ENCODE measurements at places on chromosomes 5 and 9. TPM values are rescaled to one million over a fixed set of nuclear protein-coding genes. Genes with fewer than 3 reads are reported as not detected.

GRCh38 chr5:171405615-171406014, 13.8 kb upstream of the FGF18 start:
- no peak for DNase-seq

DNA sequence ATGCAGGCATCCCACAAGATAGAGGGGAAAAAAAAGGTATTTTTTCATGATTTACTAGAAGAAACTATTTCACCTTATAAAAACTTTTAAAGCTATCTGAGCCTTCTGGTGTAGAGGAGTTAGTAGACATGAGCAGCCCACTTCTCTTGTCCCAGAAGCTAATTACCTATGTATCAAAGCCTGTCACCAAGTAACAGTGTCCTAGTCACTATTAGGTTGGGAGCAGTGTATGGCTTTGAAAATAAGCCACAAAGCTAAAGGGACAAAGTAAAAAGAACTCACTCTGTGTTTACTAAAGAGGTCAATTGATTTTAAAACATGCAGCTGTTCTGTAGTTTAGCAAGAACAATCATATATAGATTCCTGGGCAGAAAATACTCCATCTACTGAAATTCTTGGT, 1286.1 kb downstream of the PTPRD start:
- DNase-seq = no peak

GRCh38 chr9:109806506-109807115, 26.6 kb downstream of the PALM2AKAP2 start:
- no peak for DNase-seq

The ACOT12 gene
- not detected for total RNA-seq

GRCh38 chr5:10987925-10988504, 227.0 kb upstream of the DAP start:
- DNase-seq = peak; percentile 93

- DNase-seq = no peak
Measured at GRCh38 chr5:133829786-133830185, 138.6 kb downstream of the C5orf15 start.

The ZNF367 gene
- total RNA-seq = 8.6 TPM

- DNase-seq = no peak
Measured at GRCh38 chr9:130824643-130825350, 10.3 kb upstream of the ABL1 start.

The SIGMAR1 gene
- total RNA-seq = 65.6 TPM

The LCN12 gene
- total RNA-seq = 3.8 TPM

DNA sequence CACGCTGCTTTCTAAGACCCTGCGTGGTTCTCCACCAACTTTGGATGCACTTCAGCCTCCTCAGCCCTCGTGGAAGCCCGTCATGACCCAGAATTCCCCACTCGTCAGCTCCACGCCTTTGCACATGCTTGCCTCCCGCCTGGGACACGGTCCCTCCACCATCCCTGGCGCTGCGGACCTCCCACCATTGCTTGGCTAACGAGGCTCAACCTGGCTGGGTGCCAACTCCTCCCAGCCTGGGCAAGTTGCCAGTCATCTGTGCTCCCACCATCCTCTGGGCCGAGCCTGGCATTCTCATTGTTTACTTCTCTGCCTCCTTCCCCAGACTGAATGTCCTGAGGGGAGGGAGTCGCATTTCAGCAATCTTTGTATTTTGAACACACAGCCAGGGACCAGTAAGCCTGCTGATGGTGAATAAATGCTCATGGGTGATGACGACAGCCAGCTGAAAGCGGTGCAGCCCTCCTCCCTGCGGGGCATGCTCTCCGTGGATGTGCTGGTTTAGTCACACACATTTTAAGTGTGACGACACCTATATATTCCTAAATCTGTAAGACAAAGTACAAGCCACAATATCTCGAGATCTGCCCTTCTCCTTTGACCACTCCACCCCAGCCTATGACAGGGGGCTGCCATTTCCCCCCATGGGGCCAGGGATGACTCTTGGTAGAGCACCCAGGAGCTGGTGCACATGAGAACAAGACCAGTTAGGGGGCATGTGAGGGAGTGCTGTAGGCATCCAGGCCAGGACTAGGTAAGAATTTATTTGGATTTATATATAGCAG, 37.6 kb downstream of the ANKRD33B start:
- peak; percentile 90 for DNase-seq

- DNase-seq = no peak
Measured at GRCh38 chr5:180988592-180988991, at the start of gene BTNL3. TSS of gene BTNL3 (plus strand) at chr5:180988846. CDS start at chr5:180989029, 183 bp downstream.

GRCh38 chr9:8389531-8389930, 590.0 kb upstream of the DMAC1 start:
- no peak for DNase-seq

The PANK3 gene
- total RNA-seq = 101 TPM

The FBP1 gene
- 6.5 TPM for total RNA-seq

GRCh38 chr9:92978345-92978875, 31.1 kb downstream of the FGD3 start:
- no peak for DNase-seq

The LCN6 gene
- not detected for total RNA-seq

Data from Calu3 (cell line).